Dermis microvascular lymphatic vessel endothelial cell (primary cell): ENCODE measurements at places on chromosomes 1 and 21. TPM values are rescaled to one million over a fixed set of nuclear protein-coding genes. Genes with fewer than 3 reads are reported as not detected.
A peak's percentile ranks its signal among the peaks of the same experiment; 100 is the strongest.

SIK1 gene
- 0.26 and 10.2 TPM in 2 replicates for total RNA-seq

RHBDL2 gene
- 0.13 TPM in 1 of 2 replicates, not detected in the other for total RNA-seq

HES2 gene
- total RNA-seq: 16.2 and 17.6 TPM in 2 replicates

DNAJC6 gene
- total RNA-seq: 3.6 and 5.8 TPM in 2 replicates

MAB21L3 gene
- total RNA-seq: not detected in 2 replicates

DNA sequence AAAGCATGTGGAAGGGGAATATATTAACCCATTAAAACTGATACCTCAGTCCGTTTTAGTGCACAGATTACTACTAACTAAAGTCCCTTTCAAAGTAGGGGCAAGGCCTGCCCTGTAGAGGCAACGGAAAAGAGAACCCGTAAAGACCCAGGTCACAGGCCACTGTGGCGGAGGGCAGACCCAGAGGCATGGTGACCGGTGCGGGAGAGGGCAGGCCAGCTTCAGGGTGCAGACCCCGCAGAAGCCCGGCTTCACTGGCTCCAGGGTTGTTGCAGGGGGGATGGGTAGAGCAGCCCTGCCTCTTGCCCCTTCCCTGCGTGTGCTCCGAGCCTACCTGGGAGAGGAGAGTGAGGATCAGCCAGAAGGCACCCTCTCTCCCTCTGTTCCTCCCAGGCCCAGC, 17.7 kb downstream of the CNTN2 start:
- no peak for DNase-seq

DNA sequence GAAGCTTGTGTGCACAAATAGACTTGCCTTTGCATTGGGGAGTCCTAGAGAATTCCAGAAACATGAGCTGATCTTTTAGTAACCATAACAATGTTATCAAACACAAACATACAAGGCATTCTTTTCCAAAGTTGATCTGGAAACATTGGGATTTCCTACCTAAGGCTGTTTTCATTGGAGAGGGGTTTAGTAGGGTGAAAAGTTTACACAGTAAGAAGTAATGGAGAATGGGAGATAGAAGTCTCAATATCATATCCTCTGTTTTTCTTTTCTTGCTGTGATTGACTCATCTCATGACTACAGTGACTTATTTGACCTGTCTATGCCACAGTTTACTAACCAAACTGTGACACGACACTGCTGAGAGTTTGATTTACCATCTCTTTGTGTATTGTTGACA, 65.6 kb upstream of the PLA2G4A start:
- DNase-seq: peak; percentile 93

GRCh38 chr1:3680488-3681230, 28.3 kb downstream of the TP73 start:
- DNase-seq: no peak

GRCh38 chr1:71881611-71882010, 400.7 kb downstream of the NEGR1 start:
- no peak for DNase-seq

GRCh38 chr1:7629465-7630195, 141.5 kb upstream of the VAMP3 start:
- DNase-seq: no peak

DNA sequence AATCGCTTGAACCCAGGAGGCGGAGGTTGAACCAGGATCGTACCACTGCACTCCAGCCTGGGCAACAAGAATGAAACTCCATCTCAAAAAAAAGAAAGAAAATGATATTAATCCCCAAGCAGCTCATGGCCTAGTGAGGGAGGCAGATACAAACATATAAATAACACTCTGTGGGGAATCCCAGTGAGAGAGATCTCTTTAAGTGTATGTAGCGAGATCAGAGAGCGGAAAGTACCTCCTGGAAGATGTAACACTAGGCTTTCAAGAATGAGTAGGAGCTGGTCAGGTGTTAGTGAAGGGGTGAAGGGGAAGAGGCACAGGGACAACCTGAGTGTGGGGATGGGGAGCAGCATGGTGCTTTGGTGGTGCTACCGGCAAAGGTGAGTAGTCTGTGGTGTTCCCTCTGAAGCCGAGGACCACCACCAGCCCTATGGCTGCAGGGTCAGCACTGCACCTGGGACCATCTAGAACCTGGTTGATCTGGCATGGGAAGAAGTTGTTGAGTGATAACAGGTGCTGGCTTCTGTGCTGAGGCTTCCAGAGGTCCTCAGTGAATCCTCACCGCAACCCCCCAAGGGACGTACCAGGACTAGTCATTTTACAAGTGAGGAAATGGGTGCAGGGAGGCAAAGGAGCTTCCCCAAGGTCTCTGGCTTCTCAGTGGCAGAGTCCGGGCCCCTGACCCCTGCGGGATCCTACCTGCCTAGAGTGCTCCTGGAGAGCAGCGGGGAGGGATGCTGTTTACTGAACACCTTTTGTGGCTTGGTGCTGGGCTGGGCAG, 367.6 kb upstream of the VAMP3 start:
- DNase-seq: no peak

DNA sequence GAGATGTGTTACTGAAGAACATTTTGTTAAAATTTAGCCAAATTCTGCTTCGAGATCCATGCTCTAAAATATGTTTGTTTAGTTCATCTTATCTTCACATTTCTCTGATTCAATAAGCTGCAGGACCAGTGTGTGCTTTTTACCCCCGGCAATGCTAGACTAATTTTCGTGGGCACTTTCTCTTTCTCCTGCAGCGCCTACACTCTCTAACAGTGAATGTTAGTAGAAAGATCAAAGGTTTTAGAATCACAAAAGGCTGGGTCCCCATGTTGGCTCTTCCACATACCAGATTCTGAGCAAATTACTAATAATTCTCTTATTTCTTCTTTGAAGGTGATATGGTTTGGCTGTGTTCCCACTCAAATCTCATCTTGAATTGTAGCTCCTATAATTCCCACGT, 8.5 kb downstream of the CHML start:
- DNase-seq: no peak

DNA sequence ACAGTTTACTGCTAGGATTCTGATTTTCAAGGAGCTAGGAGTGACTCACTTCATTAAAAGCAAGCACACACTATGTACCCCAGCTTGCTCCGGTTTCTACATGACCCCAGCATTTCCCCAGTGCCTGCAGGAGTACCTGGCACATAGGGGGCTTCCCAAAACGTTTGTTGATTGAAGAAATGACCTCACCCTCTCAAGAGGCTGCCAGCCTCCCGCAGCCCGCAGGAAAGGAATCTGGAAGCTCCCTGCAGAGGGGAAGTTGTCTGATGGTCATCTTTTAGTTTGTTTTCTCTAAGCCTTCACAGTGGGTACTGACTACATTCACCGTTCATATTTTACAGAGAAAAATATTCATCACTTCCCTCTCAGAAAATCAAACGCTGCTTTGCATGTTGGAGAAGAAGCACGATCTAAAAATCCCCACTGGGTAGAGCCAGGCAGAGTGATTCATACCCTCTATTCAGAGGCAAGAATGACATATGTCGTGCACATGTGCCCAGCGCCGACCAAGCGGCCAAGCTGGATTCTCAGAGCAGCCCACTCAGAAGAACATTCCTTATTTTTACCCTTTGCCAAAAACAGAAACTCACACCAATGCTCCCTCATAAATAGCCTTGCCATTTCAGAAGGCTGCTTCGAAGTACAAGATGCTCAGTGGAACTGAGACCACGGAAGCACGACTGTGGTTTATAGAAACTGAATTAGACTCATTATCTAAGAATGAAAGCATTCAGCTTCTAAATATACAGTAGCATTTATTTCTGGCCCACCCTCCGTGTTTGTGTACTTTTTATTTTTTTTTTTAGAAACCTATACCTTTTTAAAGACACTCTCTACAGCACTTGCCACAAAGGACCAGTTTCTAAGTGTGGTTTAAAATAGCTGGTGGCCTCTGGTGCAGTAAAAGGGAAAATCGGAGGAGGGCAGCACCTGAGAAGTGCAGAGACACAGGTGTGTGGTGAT, 143.2 kb downstream of the MIS18A start:
- no peak for DNase-seq

GRCh38 chr1:86184426-86184825, 27.9 kb upstream of the COL24A1 start:
- DNase-seq: no peak

- DNase-seq: no peak
Observed at GRCh38 chr1:65443647-65444046, 23.2 kb downstream of the LEPR start.

GRCh38 chr1:10070206-10070605, 37.4 kb downstream of the UBE4B start:
- DNase-seq: no peak

- DNase-seq: no peak
Observed at GRCh38 chr1:231050395-231050794, 10.3 kb upstream of the FAM89A start.

- no peak for DNase-seq
Observed at GRCh38 chr1:61506944-61507500, 217.9 kb downstream of the TM2D1 start.

- DNase-seq: no peak
Observed at GRCh38 chr1:157944663-157945280, 48.7 kb upstream of the KIRREL1 start.

DNA sequence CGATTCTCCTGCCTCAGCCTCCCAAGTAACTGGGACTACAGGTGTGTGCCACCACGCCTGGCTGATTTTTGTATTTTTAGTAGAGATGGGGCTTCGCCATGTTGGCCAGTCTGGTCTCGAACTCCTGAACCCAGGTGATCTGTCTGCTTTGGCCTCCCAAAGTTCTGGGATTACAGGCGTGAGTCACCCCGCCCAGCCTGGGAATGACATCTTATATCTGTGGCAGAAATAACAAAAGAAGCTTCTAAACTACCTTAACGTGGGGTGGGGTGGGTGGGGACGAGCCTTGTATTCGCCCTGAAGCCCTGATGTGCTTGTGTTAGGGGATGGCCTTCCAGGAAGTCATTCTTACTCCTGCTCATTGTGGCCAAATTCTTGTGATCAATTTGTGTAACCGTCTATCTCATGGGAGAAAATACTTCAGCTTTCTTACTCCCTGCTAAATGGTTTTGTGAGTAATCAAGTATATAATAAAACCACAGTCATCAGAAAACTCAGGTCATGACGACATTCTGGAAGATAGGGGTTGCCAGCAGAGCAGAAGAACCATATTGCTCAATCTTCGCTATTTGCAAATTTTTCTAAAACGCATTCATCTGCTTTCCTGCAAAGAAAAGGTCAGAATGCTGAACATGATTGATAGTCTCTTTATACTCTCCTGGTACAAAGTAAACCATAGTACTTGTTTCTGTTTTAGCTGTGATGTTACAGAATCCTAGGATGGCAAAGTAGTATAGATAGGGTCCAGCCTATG, 63.2 kb downstream of the DIRAS3 start:
- no peak for DNase-seq
